Anterior cingulate cortex (tissue), 58 donors: ENCODE measurements at places on chromosomes 1 and 21.

- no peak for DNase-seq
Observed at GRCh38 chr1:217133958-217134856, 411.0 kb upstream of the ESRRG start.

DNA sequence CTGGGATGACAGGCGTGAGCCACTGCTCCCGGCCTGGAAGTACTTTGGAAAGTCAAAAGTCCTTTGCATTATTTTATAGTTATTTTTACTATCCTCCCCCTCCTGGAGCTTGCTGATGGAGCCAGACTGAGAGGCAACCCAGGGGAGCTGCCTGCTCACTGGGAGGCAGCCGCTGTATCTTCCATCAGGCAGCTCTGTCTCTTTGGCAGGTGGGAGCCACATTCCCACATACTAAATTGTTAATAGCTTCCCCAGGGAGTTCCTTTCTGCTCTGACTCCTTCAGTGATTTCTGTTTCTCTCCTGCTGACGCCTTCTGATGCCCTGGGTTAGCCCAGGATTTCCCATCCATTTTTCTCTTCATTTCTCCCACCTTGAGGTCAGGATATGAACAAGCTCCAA, 4.9 kb upstream of the OPRD1 start:
- DNase-seq = no peak

DNA sequence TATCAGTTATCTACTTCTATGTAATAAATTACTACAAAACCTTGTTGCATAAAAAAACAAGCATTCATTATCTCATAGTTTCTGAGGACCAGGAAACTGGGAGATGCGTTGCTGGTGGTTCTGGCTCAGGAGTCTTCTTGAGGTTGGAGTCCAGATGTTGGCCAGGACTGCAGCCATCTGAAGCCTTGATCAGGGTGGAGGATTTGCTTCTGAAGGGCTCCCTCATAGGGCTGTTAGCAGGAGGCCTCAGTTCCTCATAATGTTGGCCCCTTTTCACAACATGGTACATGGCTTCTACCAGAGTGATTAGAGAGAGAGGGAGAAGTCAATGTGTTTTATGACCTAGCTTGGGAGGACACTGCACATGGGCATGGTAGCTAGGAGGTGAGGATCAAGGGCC, 137.4 kb downstream of the CNIH3 start:
- DNase-seq = no peak

DNA sequence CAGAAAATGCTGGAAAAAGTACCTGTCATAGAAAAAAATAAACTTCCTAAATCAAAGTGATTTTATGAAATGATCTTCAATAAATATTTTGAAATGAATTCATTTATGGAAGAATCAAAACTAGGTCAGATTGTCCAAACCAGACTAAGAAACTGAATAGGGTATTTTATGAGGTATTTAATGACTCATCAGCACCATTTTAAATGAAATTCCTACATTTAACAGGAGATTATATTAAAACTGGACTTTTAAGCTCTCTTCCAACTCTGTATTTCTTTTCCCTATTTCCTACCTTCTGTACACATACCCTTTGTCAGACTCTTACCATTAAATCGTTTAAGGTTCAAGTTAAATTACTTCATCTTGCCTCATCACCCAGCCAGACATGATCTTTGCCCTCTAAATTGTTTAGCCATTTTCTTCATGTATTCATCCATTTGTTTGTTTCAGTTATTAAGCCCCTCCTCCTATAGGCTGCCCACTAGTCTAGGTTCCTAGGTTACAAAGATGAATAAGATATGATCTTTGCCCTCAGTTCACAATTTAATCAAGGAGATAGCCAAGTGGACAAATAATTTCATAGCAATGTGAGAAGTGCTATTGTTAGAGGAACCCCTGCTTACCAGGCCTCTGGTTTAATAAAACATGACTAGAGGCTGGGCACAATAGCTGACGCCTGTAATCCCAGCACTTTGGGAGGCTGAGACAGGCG, 25.0 kb downstream of the TATDN3 start:
- DNase-seq = no peak
